NCI-H2171 (cell line): ENCODE measurements at places on chromosomes 1 and 21.

DNA sequence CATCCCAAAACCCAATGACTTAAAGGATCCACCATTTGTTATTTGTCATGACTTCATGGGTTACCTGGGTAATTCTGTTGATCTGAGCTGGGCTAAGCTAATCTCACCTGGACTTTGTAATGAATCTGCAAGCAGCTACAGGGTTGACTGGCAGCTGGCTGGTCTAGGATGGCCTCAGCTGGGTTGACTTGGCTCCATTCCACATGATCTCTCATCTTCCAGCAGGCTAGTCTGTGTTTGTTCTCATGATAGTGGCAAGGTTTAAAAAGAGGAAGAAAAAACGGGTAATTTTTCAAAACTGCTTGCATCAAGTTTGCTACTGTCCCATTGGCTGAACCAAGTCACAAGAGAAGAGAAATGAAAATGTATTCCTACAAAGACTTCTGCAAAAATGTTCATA lies 24.8 kb upstream of the ZMYM4 start:
- DNase-seq: peak; percentile 15

- DNase-seq: no peak
Measured at GRCh38 chr1:180267211-180267561, 37.1 kb downstream of the LHX4 start.

GRCh38 chr1:151524736-151525135 lies 13.5 kb downstream of the CGN start:
- no peak for DNase-seq

GRCh38 chr1:2127187-2128145 lies 67.1 kb downstream of the FAAP20 start:
- DNase-seq: no peak

DNA sequence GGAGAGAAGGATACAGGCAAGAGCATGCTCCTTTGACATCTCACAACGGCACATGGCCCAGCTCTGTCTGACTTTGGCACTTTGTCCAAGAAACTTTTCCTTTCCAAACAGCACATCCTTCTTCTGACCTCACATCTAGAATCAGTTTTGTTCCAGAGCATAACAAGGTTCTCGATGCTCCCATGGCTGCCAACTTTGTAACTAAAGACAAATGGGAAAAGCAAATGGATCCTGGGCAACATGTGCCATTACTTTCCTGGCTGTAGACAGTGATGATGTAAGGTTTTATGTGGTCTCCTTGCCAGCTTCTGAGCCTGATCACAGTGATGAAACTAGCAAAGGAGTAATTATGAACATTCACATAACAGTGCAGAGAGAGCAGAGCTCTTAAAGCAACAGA lies 171.8 kb upstream of the C1orf87 start:
- DNase-seq: no peak

DNA sequence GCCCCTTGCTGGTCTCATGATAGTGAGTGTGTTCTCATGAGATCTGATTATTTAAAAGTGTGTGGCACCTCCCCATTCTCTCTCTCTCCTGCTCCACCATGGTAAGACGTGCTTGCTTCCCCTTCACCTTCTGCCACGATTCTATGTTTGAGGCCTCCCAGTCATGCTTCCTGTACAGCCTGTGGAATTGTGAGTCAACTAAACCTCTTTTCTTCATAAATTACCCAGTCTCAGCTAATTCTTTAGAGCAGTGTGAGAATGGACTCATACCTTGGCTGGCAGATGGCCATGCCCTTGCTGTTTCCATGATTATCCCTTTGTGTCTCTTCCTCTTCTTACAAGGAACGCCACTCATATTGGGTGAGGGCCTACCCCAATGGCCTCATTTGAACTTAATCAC lies 40.3 kb downstream of the PSMG1 start:
- DNase-seq: no peak

DNA sequence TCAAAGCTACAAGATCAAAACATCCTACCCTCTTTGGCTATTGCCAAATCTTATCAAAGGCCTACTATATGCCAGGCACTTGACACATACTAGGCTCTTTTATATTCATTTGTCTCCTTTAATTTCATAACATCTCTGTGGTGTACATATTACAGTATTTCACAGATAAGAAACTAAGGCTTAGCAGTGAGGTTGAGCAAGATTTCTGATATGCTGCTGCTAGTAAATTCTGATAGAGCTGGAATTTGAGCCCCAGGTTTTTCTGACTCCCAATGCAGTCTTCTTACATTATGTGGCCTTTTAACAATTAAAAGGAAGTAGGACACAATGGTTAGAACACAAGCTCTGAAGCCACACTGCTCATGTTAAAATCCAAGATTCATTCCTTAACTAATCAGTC lies 16.8 kb downstream of the CCDC185 start:
- no peak for DNase-seq
